HepG2 (cell line): ENCODE measurements at places on chromosomes 16 and 17. TPM values are rescaled to one million over a fixed set of nuclear protein-coding genes. Genes with fewer than 3 reads are reported as not detected.

AOC2 gene
- total RNA-seq: 0.55 and 1.2 TPM in 2 replicates

SLC47A2 gene
- 0.04 TPM in 1 of 2 replicates, not detected in the other for total RNA-seq

MNT gene
- 2.3 and 3.5 TPM in 2 replicates for total RNA-seq

PRR35 gene
- 0.07 TPM in 1 of 2 replicates, not detected in the other for total RNA-seq

PITPNM3 gene
- 0.13 and 0.28 TPM in 2 replicates for total RNA-seq

MSRB1 gene
- total RNA-seq: 32.1 and 49.0 TPM in 2 replicates

NDRG4 gene
- total RNA-seq: 1.6 and 1.7 TPM in 2 replicates

LAT gene
- 0.28 and 2.0 TPM in 2 replicates for total RNA-seq

C16orf95 gene
- 7.2 and 8.6 TPM in 2 replicates for total RNA-seq

CLEC10A gene
- total RNA-seq: not detected in 2 replicates

ZG16B gene
- total RNA-seq: 1.5 and 1.8 TPM in 2 replicates

HYDIN gene
- total RNA-seq: 0.21 TPM in 1 of 2 replicates, not detected in the other

TOP2A gene
- 327 and 614 TPM in 2 replicates for total RNA-seq

- DNase-seq: no peak
Observed at GRCh38 chr17:18111330-18111971, 2.9 kb downstream of the MYO15A start.

DNA sequence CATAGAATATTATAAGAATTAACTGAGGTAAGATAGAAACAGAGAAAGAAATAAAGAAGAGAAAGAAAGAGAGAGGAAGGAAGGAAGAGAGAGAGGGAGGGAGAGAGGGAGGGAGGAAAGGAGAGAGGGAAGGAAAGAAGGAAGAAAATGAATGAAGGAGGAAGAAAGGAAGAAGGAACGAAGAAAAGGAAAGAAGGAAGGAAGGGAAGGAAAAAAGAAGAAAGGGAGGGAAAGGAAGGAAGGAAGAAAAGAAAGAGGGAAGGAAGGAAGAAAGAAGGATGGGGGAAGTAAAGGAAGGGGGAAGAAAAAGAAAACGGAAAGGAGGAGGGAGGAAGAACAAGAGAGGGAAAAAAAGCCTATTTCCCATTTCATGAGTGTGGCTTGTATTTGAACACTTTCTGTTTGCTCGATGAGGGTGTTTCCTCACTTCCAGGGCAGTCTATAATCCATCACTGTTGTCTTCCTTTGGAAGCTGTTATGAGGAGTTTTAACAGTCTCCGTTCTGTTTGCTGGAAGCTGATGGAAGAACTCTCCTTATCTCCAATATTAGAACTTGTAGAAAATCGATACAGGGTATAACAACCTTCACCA, 402.4 kb downstream of the TMEM114 start:
- DNase-seq: no peak

GRCh38 chr17:75159196-75160031, 5.1 kb upstream of the JPT1 start:
- no peak for DNase-seq

DNA sequence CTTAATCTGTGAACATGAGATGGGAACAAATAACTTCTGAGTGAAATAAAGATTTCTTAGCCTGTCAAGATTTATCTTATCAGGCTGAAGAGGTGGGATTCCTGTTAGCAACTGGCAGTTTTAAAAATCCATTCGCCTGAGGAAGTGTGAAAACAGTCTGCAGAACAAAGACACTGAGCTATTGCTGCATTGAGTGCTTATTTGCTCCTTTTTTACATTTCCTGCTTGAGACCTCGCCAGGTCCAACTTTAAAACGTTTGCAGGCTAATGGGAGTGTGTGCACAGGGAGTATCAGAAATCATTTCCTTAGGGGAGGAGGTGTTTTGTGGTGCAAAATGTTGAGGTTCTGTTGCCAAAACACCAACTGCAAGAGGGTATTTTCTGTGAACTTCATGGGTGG, 957.8 kb upstream of the RBFOX1 start:
- DNase-seq: no peak

GRCh38 chr16:57791893-57792461, 10.3 kb downstream of the KIFC3 start:
- no peak for DNase-seq

- DNase-seq: no peak
Observed at GRCh38 chr16:87801679-87802259, 36.0 kb upstream of the KLHDC4 start.

DNA sequence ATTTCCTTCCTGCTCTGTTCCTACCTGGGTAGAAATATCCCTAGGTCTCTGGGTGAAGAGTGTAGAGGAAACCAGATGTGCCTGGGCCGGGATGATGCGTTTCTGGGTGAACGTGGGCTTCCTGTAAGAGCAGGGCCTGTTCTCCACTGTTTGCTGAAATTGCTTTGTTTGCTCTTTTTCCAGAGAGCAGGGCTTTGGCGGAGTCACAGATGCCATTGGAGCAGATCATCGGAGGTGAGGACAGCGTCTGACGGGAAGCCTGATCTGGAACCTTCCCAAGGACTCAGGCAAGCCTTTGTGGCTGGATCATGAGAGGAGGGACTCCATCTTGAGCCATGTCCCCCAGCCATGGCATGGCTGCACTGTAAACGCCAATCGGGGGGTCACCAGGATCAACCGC, 15.4 kb downstream of the DHODH start:
- DNase-seq: peak; percentile 80

DNA sequence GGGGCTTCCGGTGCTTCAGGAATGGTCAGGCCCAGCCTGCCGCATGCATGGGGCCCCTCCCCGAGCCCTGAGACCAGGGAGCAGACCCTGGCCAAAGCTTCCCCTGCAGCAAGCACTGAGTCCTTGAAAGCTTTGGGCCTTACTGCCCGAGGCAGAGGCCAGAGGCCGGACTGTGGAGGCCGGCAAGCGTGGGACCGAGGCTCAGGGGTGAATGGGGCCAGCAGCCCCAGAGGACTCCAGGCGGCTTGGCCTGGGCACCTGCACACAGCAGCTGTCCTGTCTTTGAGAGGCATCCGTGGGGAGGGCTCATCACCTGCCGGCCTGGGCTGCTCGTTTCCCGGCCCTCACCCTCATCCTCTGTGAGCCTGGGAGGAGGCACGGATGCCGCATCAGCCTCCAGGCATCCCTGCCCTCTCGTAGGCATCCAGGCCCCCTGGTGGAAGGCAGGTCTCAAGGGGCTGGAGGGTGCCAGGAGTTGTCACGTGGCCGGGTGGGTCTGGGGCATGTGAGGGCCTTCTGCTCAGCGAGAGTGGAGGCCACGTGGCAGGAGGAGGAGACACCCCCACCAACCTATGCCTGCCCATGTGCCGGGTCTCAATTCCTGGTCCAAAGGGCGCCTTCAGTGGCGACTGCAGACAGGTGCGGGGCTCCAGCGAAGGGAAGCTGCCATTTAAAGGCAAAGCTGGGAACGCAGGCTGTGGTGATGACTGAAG, 31.4 kb downstream of the CACNA1H start:
- peak; percentile 76 for DNase-seq

GRCh38 chr16:77212741-77213541, 13.7 kb downstream of the SYCE1L start:
- DNase-seq: no peak
